ENCODE measurements at places on chromosomes 7 and 10.

GRCh38 chr10:79179957-79180309 is 111.2 kb downstream of the ZMIZ1 start:
- DNase-seq, result no peak

DNA sequence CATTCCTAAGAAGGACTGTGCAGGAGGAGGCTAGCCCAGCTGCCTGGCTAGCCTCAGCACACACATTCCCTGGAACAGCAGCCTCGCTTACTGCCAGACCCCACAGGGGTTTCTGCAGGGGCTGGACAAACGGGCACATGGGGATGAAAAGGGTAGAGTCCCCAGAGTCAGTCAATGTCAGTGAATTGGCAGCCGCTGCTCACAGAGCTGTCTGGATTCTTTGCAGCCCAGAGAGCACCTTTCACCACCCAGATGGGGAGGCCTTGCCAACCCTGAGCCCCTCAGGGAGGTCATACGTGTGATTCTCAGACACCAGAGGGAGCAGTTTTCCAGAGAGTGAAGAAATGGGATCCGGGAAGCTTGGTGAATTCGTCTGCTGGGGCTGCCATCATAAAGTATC is 143.3 kb downstream of the KCNMA1 start:
- DNase-seq, result no peak

GRCh38 chr7:46637793-46638735 is 717.0 kb upstream of the IGFBP3 start:
- DNase-seq, result no peak

- DNase-seq, result no peak
Observed at GRCh38 chr10:61609701-61610100, 53.0 kb upstream of the CABCOCO1 start.

Data from T-helper 17 cell (primary cell).